ENCODE measurements at places on chromosomes 5 and 9.

GRCh38 chr5:99355881-99356280 is 427.1 kb upstream of the CHD1 start:
- no peak for DNase-seq

GRCh38 chr5:74017112-74017511 is 391.1 kb downstream of the ARHGEF28 start:
- DNase-seq = peak; percentile 24

DNA sequence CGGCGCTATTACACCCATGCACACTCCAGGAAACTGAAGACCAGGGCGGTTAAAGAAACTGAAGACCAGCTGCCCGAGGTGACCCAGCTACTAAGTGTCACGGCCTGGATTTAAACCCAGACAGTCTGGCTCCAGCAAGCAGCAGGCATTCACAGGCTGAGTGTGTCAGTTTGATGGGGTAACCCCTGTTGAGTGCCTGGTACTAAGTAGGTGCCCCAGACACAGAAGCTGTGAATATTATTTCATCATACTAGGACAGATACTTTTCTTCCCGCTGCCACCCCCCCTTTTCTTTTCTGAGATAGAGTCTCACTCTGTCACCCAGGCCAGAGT is 7.3 kb downstream of the ENG start:
- DNase-seq = no peak

GRCh38 chr9:68999393-69000105 is 14.4 kb downstream of the PRKACG start:
- DNase-seq = peak; percentile 45

DNA sequence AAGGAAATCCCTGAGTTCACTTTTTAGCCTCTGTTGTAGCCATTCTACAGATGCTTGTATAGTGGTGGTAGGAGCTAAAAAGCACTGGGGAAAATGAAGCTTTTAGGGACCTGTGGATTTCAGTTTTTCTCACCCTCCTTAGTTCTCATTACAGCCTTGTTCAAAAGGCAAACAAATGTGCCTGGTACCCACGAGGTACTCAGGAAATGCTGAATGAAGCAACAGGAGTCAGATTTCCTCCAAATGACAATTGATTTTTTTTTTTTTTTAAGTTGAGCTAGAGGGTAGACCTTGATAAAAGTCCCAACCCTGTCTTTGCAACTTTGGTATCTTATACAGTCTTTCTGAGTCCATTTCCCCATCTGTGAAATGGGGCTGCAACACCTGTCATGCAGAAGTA is 21.3 kb upstream of the TMOD1 start:
- no peak for DNase-seq

DNA sequence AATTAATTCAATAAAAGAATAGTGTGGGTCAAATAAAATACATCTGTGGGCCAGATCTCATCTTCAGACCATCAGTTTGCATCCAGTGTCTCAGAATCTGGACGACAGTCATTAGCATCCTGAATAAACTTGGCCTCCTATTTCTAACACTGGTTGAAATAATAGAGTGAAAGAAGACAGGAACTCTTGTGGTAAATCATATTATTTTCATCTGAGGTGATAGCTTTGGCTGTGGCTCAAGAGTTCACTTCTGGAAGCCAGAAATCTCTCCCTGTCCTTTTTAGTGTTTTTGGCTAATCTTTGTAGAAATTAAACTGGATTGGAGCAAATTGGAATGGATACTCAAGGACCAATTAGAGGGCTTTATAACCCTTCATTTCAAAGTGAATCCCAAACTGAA is 63.4 kb upstream of the HMHB1 start:
- DNase-seq = no peak

DNA sequence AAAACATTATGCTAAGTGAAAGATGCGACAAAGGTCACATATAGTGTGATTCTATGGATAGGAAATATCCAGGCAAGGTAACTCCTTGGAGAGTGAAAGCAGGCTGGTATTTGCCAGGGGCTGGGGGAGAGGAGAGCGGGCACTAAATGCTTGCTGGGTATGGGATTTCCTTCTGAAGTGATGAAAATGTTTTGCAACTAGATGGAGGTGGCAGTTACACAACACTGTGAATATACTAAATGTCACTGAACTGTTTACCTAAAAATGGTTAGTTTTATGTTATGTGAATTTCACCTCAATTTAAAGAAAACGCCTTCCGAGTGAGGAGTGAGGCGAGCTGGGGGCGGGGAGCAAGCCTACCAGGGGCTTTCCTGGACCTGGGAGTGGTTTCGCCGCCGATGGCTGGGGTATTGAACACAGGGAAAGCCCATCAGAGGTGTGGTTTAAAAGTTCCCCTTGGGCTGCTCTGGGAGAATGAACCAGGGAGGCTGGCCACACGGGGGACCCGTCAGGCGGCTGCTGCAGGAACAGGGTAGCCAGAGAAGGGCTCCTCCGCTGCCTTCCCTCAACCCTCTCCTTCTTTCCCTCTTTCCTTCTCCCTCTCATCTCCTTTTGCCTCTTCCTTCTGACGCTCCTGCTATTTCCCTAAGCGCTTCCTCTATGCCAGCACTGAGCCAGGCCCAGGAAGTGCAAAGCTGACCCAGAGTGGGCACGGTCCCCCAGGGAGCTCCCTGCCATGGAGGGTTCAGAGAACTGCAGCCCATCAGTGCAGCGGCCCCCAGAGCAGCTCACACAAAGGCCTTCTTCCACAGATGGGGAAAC is 4.9 kb downstream of the AKNA start:
- DNase-seq = no peak

DNA sequence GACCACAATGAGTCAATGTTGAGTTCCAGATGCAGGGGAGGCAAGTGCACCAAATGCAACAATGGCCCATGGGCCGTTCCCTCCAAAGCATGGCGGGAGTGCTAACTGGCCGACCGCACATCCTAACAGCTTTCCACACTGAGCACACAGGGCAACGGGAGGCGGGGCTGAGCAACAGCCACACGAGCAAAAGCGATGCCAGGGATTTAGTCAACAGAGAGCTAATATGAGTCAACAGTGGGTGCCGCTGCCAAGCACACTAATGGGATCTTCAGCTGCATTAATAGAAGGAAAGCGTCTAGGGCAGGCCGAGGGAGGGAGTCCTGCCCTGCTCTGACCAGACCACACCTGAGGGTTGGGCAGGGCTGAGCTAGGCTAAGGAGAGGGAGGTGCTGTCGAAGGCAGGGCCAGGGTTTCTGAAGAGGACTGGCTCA is 4.6 kb downstream of the EPB41L4B start:
- no peak for DNase-seq

DNA sequence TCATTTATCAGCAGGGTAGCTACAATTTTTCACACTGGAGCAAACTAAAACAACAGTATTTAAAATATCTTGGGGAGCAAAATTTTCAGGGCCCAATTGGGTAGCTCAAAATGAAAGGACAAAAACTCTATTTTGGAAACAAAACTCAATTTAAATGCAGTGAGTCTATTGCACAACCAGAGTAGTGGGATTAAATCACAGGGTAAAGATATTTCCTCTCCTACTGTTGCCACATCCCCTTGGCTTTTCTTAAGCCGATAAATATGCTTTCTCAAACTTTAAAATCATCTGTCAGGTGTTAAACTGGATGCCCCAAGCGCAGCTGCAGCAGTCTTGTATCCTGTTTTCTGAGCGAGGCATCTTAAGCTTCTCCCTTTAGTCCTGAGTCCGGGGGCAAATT is 1474.3 kb upstream of the CDH9 start:
- DNase-seq = no peak

GRCh38 chr9:113988385-113989016 is 89.6 kb downstream of the AMBP start:
- DNase-seq = no peak

All from foreskin fibroblast (primary cell).